GF-D8 (cell line): ENCODE measurements at places on chromosomes 6 and 20.
A peak's percentile ranks its signal among the peaks of the same experiment; 100 is the strongest.

DNA sequence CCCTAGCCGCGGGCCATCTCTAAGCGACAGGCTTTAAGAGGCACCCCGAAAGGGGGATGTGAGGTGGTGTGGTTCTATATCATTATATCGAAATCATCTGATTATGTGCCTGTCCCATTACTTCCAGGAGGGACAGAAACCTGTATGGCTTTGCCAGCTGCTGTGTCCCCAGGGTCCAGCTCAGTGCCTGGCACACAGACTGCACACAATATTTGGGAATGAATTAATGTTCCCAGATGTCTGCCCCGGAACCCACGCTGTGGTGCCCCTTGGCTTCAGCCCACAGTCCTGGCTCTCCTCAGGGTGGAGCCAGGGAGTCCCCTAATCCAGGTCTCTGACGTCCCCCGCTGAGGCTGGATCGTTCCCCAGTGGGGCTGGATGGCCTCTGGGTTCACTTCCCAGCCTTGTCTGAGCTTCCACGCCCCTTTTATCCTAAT lies 8.9 kb upstream of the AHCY start:
- no peak for DNase-seq

GRCh38 chr6:1635305-1636010 lies 25.7 kb downstream of the FOXC1 start:
- no peak for DNase-seq

DNA sequence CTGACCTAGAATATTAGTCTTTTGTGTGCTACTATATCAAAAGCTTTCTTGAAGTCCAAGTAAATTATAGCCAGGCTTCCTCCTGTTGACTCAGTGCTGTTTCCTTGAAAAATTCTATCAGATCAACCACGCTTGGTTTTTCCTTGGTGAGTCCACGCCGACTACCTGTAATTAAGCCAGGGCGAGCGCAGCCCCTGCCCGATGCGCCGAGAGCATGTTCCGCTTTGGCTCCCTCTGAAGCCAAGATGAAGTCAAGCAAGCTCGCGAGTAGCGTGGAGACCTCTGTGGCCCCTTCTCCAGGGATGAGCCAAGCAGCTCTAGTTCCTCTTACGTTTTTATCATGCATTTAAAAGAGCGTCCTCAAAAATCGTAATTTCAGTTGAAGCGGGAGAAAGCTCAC lies 641.2 kb downstream of the CDH26 start:
- no peak for DNase-seq

DNA sequence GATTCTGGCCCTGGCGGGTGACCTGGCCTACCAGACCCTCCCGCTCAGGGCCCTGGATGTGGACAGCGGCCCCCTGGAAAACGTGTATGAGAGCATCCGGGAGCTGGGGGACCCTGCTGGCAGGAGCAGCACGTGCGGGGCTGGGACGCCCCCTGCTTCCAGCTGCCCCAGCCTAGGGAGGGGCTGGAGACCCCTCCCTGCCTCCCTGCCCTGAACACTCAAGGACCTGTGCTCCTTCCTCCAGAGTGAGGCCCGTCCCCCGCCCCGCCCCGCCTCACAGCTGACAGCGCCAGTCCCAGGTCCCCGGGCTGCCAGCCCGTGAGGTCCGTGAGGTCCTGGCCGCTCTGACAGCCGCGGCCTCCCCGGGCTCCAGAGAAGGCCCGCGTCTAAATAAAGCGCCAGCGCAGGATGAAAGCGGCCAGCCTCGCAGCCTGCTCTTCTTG lies 868 bp upstream of the SLC2A4RG start:
- no peak for DNase-seq

DNA sequence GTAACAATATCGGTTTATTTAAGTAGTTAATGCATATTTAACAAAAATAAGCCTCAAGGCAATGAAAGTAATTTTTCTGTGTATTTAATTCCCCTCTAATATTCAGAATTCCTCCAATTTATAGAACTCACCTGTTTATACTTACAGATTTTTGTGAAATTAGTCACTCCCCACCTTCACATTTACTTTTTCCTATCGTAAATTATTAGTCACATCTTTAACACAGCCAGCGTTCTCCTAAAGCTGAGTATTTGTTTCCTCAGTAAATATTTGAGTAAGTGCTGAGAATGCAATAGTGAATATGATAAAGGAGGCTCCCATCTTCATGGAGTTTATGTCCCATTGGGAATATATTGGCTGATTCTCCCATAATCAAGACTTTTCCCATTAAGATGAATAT lies 88.0 kb downstream of the SYCP2 start:
- DNase-seq = no peak

GRCh38 chr6:11353921-11354389 lies 121.5 kb upstream of the NEDD9 start:
- no peak for DNase-seq

- no peak for DNase-seq
Observed at GRCh38 chr20:64156136-64156885, 7.9 kb upstream of the MYT1 start.

DNA sequence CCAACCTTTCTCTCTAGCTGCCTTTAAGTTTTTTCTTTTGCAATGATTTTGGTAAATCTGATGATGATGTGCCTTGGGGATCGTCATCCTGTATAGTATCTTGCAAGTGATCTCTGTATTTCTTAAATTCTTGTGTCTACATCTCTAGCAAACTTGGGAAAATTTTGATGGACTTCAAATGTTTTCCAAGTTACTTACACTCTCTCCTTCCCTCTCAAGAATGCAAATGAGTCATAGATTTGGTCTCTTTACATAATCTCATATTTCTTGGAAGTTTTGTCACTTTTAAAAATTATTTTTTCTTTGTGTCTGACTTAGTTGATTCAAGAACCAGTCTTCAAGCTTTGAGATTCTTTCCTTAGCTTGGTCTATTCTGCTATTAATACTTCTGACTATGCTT lies 176.4 kb downstream of the TBC1D32 start:
- DNase-seq = no peak

DNA sequence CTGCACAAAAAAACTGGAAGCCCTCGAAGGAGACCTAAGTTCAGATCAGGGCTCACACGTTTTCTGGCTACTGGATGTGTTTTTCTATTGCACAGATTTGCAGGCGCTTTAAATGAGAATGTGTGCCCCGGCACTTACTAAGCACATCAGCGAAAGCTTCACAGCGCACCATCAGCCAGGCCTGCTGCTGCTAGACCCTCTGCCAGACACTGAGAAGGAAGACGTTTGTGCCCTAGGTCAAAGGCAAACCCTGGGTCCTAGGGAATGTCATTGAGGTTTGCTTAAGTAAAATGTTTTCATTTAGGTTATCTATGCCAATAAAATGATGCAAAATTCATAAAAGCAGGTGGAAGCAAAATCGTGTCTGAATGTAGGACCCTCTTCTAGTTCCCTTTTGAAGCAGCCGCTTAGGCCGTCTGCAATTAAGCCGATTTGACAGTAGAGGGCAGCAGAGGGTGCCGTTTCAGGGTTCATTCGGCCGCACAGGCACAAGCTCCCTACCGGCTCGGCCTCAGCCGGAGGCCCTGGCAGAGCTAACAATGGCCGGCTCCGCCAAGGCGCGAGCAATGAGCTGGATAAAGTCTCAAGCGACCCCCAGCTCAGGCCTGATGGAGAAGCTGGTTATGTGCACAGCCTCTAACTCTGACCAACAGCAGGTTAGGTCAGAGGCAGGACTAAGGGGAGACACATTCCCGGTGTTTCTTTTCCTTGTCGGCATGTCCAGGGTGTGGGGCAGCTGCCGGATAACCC lies 107.2 kb upstream of the FOXA2 start:
- DNase-seq = no peak

- DNase-seq = no peak
Observed at GRCh38 chr6:130037207-130037811, 18.9 kb downstream of the L3MBTL3 start.

- DNase-seq = no peak
Observed at GRCh38 chr6:10400330-10400729, 14.5 kb downstream of the TFAP2A start.

DNA sequence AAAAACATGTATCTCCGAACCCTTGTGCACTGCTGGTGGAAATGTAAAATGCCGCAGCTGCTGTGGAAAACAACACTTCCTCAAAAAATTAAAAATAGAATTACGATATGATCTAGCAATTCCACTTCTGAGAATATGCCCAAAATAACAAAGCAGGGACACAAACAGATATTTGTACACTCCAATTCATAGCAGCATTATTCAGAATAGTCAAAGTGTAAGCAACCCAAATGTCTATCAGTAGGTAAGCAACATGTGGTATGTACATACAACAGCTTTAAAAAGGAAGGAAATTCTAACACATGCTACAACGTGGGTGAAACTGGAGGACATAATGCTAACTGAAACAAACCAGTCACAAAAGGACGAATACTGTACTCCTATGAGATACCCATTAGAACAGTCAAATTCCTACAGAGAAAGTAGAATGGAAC lies 5.7 kb upstream of the RAB5IF start:
- DNase-seq = peak; percentile 60

DNA sequence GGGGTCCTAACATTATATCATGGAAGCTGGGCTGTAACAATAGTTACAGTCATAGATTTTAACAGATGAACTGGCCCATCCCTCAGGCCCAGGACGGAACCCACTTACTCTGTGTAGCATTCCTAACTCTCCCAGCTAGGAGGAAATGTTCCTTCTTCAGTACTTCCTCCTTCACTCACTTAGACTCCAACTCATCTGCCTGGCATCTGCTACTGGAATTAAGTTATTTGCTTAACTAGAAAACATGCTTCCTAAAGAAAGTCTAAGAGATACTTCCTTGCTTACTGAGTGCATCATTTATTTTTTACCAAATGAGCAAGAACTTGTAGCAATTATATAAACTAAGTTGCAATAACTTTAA lies 20.5 kb downstream of the GCLC start:
- no peak for DNase-seq
